ENCODE measurements at places on chromosomes 1 and 21.

- no peak for DNase-seq
Observed at GRCh38 chr1:98898940-98899339, 105.7 kb downstream of the PLPPR5 start.

DNA sequence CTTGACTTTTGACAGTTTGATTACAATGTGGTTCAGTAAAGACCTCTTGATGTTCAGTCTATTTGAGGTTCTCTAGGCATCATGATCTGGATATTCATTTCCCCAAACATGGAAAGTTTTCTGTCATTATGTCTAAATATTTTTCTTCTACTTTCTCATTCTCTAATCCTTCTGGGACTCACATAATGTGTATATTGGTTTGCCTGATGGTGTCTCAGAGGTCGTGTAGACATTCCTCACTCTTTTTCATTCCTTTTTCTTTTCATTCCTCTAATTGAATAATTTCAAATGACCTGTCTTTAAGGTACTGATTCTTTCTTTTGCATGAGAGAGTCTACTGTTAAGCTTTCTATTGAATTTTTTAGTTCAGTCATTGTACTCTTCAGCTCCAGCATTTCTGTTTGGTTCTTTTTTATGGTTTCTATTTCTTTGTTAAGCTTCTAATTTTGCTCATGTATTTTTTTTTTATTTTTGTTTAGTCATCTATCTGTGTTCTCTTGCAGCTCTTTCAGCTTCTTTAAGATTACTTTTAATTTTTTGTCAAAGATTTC lies 158.4 kb downstream of the GDAP2 start:
- DNase-seq: no peak

DNA sequence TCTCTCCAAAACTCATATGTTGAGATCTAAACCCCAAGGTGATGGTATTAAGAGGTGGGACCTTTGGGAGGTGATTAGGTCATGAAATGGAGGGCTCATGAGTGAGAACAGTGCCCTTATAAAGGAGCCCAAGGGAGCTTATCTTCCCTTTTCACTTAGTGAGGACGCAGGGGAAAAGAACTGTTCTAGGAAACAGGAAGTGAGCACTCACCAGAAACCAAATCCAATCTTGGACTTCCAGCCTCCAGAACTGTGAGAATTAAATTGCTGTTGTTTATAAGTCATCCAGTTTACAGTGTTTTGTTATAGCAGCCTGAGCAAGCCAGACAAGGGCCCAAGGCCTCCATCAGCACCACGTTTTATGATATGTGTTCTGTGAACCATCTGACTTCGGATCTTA lies 60.3 kb upstream of the LRRC8D start:
- no peak for DNase-seq

GRCh38 chr1:31943546-31944184 lies 5.5 kb upstream of the PTP4A2 start:
- no peak for DNase-seq

DNA sequence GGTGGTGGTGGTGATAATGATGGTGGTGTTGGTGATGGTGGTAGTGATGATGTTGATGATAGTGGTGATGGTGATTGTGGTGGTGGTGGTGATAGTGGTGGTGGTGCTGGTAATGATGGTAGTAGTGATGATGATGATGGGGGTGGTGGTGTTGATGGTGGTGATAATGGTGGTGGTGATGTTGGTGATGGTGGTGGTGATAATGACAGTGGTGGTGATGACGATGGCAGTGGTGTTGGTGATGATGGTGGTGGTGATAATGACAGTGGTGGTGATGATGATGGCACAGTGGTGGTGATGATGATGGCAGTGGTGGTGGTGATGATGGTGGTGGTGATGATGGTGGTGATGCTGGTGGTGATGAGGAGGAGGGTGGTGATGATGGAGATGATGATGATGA lies 7.0 kb upstream of the AJAP1 start:
- DNase-seq: no peak

- no peak for DNase-seq
Observed at GRCh38 chr1:183278739-183279591, 92.9 kb downstream of the LAMC2 start.

- DNase-seq: no peak
Observed at GRCh38 chr1:234967121-234967520, 161.5 kb downstream of the TOMM20 start.

DNA sequence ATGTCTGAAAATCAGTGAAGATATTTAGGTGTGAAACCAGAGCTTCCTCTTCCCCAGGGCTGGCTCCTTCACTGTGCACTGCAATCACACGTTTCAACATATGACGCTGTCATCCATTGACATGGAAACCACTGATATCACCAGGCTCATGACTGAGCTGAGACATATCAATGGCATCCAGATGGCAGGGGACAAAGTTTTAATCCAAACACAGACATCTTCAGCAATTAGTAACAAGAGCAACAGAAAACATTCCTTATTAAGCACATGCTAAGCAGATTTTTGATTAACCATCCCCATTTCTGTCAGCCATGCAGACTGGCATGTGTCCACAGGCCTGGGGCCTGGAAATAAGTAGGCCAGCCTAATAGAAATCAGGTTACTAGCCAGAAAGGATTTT lies 108.0 kb upstream of the ADAR start:
- DNase-seq: no peak

DNA sequence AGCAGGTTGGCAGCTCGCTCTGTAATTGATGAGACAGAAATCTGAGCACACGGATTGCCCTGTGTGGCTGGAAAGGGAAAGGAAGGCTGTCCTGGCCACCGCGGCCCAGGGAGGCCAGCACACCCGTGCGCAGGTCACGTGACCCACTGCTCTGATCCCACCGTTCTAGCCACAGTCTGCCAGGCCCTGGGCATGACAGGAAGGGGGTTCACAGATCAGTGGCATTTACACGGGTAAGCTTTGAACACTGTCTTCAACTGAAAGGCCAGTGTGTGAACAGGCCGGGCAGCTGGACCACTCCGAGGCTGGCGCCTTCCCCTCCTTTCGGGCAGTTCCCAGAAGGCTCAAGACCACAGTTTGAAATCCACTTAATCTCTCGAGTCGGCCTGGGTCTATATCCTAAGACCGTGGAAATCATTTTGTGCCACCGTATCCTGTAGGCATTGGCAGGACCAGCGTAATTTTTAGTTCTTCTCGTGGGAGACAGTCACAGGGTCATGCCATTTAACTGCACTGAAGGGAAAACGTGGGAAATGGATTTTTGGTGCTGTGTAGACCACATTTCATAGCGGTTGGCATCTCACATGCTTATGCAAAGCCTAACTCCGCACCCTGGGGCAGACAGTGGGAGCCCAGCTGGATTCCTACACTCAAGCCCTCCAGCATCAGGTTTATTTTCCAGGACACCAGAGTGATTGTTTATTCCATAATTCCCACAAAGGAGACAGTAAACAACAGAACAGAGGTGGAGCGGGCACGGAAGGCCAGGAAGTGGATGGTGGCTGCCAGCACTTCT lies 3.1 kb upstream of the ADARB1 start:
- DNase-seq: no peak

- no peak for DNase-seq
Observed at GRCh38 chr1:45491487-45492260, 711 bp upstream of the TESK2 start.

- no peak for DNase-seq
Observed at GRCh38 chr1:23801876-23802275, 1.3 kb upstream of the GALE start.

DNA sequence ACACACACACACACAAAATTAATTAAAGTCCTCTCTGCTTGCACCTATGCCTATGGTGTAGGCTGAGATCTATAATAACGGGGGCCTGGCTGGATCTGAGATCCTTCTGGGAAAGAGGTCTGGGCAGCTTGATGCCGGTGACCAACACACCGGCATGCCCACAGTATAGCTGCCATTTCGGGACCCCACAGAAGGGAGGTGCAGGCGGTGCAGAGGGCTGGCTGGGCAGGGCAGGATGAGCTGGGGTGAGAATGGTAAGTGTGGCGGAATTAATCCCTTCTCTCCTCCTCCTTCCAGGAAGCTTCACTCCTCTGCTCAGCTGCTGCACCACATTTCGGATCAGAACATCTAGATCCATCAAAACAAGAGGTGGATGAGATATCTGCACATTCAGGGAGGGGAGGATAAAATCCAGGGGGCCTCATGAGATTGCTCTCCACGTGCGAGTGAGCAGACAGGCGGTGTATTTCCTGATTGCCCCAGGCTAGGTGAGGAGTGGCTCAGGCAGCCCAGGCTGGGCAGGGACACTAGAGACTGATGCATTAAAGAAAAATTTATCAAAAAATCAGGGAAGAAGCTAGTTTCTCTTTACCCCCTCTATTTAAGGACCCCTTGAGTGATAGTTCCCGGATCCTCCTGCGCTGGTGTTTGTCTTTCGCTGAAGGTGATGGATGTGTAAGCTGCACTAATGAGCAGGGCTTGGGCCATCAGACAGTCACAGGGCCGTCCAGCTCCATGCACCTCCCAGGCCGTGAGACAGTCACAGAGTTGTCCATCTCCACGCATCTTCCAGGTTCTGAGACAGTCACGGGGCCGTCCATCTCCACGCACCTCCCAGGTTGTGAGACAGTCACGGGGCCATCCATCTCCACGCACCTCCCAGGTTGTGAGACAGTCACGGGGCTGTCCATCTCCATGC lies 449.9 kb downstream of the PTPRU start:
- no peak for DNase-seq

- DNase-seq: no peak
Observed at GRCh38 chr1:228294717-228295116, 86.9 kb downstream of the OBSCN start.

DNA sequence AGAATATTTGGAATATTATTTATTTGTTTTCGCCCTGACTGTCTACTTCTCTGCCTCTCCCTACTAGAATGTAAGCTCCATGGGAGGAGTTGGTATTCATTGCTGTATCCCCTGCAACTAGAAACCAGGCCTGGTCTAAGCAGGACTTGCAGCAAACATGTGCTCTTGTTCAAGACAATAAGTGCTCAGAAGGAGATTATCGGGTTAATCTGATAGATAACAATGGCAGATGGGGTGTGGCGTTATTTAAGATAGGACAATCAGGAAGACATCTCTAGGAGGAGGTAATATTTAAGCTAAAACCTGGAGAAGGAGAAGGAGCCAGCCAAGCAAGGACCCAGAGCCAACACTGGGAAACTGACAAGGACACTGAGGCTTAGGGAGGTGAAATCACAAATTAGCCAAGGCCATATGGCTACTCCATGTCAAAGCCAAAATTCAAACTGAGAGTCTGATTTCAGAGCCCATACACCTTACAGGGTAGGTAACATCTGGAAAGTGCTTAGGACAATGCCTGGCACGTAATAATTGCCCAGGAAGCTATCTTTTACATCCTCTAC lies 41.5 kb downstream of the STYXL2 start:
- no peak for DNase-seq

DNA sequence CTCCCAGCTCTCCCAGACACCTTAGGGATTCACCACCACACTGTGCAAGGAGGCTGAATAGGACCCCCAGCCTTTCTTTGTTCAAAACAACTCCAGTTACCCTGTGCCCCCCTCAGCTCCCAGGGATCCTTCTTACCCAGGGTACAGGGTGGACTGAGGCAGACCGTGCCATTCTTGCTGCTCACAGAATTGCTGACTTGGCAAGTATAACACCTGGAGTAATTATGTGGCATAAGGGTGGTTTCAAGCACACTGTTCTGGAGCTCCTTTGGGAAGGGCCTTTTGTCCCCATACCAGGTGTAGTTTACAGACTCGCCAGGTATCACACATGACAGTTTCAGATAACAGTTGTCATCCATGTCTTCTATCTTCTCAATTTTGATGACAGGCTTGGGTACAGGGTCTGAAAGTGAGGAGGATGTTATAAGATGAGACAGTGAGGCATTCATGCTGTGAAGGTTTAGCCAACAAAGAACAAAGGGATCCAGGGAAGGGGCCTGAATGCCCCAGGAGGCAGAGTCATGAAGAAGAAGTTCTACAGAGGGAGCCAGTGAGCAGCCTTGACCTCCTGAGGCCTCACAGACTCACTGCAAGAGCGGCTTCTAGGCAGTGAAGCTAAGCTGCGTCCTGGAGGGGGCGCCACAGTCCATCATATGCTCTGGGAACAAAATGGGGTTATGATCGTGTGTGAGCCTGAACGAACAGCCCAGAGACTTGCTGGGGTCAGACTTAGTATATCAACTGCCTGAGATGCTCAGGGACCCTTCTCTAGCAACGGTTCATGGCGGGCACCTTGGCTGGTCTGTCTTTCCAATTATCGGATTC lies 30.3 kb downstream of the CD48 start:
- peak; percentile 91 for DNase-seq

GRCh38 chr1:114755006-114755931 lies 2.5 kb downstream of the CSDE1 start:
- no peak for DNase-seq

DNA sequence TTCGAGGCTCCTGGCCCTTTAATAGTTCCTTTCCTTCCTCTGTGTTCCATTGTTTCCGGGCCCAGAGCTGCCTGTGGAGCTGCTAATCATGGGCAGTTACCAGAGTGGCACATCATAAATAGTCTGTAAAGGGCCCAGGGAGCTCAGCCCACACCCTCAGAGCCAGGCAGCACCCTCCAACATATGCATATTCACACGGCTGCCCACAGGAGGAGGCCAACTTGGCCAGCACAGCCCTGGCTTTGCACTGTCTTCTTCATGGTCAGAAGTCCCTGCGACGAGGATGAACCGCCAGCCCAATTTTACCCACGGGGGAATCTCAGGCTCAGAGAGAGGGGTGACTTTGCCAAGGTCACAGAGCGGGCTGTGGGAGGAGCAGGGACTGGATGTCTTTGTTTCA lies 172.5 kb downstream of the TRABD2B start:
- no peak for DNase-seq

- DNase-seq: no peak
Observed at GRCh38 chr1:81509594-81509993, 291.1 kb upstream of the ADGRL2 start.

DNA sequence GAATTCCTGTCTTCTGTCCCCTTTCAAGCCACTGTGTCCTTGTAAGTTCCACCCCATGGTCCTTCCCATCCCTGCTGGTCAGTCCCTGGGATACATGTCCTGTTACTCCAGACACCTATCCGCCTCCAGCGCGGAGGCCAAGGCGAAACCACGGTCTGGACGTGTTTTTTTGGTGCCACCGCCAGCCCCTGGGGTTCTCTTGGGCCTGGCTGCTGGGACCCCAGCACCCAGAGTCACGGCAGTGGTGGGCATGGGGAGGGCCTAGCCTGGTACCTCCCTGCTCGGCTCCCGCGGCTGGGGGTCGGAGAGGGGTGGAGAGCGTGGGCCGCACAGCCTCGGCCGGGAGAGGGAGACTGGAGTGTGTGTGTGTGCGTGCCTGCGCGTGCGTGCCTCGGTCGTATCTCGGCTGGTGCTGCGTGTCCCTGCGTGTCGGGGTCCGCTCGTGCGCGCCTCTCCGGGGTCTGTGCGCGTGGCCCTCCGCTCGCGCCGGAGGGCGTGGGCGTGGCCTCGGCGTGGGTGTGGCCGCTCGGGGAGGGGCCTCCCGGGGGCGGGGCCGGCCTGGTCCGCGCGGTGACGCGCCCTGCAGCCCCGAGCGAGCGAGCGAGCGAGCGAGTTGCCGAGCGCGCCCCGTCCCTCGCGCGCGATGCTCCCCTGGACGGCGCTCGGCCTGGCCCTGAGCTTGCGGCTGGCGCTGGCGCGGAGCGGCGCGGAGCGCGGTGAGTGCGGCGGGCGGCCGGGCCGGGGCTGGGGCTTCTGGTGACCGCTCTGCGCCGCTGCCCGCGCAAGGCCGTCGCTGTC lies at the start of gene VWA1:
Gene VWA1, plus strand, starts transcription at position 585 of the 798 bp plus-strand sequence. Its CDS starts 59 bp downstream, at position 644.
- DNase-seq: peak; percentile 71

GRCh38 chr1:197619008-197619640 lies 156.2 kb downstream of the DENND1B start:
- no peak for DNase-seq

GRCh38 chr1:171583591-171584201 lies 38.3 kb upstream of the MYOCOS start:
- DNase-seq: no peak
